ENCODE measurements at places on chromosomes 1 and 21.

DNA sequence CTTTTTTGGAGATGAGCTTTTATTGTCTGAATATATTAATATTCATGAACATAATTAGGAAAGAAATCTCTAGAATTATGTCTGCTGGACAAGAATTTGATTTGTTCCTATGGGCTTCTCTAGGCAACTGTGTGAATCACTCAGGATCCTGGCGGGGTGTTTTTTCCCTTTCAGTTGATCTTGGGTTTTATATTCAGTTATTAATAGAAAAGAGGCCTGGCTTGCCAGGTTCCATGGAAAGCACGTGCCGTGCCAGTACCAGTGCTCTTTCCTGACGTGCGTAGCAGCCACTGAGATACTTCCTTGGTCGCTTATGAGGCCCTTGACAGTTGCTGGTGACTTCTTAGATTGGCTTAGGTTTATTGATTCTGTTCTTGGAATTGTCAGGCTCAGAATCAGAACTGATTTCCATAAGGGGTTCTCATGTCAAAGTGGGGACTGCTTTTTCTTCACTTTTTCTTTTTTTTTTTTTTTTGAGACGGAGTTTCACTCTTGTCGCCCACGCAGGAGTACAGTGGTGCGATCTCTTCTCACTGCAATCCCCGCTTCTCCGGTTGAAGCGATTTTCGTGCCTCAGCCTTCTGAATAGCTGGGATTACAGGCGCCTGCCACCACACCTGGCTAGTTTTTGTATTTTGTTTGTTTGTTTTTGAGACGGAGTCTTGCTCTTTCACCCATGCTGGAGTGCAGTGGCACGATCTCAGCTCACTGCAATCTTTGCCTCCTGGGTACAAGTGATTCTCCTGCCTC lies 48.7 kb upstream of the KIF1B start:
- no peak for DNase-seq

DNA sequence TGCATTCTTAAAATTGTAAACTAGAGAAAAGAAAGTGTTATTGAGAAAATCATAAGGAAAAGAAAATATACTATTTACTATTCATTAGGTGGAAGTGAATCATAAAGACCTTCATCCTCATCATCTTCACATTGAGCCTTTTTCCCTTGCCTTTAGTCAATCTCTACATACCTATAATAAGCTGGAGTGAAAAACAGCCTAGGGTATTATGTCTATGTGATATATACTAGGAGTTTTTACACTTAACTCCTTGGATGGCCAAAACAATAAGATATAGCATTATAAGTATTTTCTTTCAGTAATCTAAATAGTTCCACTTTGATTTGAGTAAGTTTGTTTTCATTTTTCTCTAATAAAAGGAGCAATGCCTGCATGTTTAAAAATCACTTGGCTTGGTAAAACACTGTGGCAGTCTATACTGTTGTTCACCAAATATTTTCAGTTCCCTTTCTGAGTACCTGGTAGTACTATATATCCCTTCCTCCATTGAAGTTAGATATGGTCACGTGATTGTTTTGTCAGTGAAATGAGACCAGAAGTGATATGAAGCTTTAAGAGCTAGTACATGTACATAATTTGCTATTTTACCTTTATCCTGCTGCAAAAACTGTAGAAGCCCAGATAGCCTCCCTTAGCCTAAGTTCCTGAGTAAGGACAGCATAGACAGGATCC lies 78.3 kb downstream of the CLEC20A start:
- DNase-seq, result no peak

DNA sequence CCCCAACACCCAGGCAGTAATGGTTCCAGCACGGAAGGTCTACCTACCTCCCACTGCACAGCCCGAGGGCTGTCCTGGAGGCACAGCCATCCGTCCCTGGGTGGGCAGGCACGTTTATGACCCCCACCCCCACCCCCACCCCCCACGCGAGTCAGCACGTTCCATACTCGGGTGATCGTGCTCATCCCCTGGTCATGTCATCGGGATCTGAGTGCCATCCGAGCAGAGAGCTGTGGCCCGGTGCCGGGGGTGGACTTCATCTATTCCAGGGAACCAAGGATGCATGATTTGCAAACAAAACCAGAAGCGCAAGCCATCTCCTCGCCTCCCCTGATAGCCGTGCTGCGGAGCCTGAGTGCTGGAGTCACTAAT lies 1.1 kb downstream of the TSPEAR start:
- peak; percentile 18 for DNase-seq

DNA sequence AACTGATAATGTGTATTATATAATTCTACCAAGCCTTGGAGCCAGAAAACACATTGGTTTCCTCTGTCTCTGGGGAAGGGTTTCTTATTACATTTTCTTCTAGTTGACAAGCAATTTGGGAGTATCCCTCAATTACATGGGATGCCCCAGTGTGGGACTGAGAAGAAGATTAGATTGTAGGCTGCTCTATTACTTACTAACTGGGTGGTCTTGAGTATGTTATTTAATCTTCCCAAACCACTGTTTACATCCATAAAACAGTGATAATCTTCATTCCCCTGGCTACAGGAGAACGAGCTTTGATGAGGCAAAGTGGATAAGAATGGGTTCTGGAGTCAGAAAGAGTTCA lies 105.8 kb downstream of the TSEN15 start:
- no peak for DNase-seq

DNA sequence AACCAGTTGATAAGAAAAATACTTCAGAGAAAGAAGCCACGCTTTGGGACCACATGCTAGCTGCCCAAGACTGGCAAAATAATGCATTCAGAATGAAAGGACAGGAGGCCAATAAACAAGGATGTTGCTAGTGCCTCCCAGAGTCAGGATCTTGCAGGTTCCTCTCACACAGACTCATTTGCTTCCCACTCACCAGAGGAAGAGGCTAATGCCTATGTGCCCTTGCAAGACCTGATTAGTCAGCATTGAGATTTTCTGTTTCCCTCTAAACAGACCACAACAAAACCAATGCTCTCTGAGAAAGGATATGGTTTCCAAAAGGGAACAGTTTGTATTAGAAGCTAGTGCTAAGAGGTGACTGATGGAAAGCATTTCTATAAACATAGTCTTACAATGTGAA lies 85.7 kb downstream of the NRDC start:
- DNase-seq, result no peak

GRCh38 chr1:29831500-29832117 lies 595.3 kb downstream of the PTPRU start:
- no peak for DNase-seq

GRCh38 chr1:107181253-107181969 lies 40.6 kb downstream of the NTNG1 start:
- no peak for DNase-seq

DNA sequence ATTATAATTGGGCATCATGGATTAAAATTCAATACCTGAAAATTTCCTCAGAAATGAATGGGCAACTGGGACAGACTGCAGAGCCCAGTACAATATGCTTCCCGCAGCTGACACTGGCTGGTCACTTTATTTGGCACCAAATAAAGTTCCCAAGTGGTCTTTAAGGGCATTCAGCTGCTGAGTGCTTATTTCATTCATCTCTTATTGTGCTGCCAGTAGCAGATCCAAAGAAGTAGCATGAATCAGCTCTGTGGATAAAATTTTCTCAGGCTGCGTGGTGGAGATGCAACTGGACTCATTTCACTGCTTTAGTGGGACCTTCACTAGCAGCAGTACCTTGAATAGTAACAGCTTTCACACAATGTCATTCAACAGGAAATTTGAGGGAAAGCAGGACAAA lies 226.3 kb upstream of the ADGRL2 start:
- no peak for DNase-seq

- DNase-seq, result no peak
Observed at GRCh38 chr1:167797015-167797414, 75.2 kb downstream of the MPZL1 start.

DNA sequence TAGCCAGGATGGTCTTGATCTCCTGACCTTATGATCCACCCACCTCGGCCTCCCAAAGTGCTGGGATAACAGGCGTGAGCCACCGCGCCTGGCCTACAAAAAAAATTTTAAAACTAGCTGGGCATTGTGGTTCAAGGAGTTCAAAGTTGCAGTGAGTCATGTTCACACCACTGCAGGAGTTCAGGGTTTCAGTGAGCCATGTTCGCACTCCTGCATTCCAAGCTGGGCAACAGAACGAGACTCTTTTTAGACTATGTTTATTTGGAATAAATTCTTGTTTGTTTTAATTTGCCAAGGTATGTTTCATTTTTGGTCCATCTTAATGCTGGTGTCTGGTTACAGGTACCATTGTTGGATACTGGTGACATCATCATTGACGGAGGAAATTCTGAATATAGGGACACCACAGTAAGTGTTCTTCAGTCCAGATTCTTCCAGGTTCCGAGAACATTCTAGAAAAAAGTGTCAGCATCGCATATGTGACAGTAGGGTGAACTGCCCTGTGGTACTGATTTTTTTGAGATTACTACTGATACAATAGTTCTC lies 3.9 kb downstream of the PGD start:
- DNase-seq, result no peak
